ENCODE measurements at places on chromosomes 6 and 20. TPM values are rescaled to one million over a fixed set of nuclear protein-coding genes. Genes with fewer than 3 reads are reported as not detected.

DNA sequence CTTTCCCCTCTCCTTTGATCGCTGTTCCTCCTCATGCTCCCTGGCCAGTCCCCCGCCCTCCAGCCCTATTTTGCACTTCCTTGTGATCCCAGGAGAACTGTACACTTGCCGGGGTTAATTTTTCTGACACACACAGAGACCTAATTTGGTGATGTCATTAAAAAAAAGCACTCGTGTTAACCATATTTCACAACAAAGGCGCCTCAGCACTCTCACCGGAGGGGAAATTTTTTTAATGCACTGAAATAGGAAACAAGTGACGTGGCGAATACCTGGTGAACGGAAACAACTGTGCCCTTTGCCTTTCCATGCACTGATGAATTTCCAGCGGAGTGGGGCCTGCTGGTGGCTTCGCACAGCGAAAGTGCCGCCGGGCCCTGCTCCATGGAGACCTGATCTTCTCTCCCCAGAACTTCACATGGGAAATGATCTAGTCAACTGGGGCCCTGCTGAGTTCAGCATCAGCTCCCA lies 53.9 kb upstream of the TAGAP start:
- no peak for DNase-seq

Gene SLC17A2
- total RNA-seq, result not detected

GRCh38 chr6:52557389-52558265 lies 19.2 kb downstream of the TRAM2 start:
- no peak for DNase-seq

Gene TRIM10
- total RNA-seq, result 0.62 TPM

GRCh38 chr6:5679270-5679669 lies 327.5 kb downstream of the NRN1 start:
- DNase-seq, result no peak

- DNase-seq, result peak; percentile 74
These were observed 31.5 kb upstream of the GCM1 start for GRCh38 chr6:53179961-53180651.

Gene FAXC
- 0.49 TPM for total RNA-seq

Gene TNXB
- total RNA-seq, result 423 TPM

- no peak for DNase-seq
These were observed 10.9 kb downstream of the PMEPA1 start for GRCh38 chr20:57698867-57699275.

Gene ZNF334
- 9.0 TPM for total RNA-seq

Gene SNAP25
- 2.5 TPM for total RNA-seq

DNA sequence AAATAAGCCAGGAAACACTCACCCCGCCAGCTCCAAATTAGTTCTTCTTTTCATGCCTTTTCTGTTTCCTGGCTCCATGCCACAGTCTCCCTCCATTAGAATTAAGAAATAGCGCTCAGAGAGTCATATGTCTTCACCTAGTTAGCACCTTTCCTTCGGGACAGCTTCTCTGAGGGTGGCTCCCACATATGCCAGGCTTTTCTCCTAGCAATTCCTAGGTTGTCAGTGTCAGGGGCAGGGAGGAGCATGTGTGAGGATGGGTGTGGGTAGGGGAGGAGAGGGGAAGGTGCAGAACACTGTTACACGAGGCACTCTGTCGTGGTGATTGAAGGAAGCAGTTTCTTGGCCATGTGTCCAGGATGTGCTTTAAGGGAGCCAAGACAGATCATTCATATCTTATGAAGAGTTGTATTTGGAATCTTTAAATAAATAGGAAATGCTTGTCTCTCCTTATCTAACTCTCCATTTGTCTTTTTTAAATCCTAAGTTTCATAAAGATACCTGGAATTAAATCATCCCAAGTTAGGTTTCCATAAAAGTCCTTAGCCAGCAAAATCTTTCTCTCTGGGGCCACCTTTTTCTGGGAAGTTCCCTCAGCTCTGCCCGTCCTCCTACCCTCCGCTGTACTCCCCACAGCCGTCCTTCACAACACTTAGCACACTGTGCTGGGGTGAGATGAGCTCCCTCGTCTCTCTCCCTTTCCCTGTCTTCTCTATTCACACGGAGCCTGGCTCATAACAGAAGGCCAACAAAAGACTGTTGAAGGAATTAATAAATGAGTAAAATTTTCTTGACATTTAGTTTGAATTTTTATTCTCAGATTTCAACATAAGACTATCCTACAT lies 361.0 kb downstream of the CD83 start:
- DNase-seq, result no peak

GRCh38 chr6:26300828-26301227 lies 64.2 kb upstream of the BTN3A2 start:
- no peak for DNase-seq

DNA sequence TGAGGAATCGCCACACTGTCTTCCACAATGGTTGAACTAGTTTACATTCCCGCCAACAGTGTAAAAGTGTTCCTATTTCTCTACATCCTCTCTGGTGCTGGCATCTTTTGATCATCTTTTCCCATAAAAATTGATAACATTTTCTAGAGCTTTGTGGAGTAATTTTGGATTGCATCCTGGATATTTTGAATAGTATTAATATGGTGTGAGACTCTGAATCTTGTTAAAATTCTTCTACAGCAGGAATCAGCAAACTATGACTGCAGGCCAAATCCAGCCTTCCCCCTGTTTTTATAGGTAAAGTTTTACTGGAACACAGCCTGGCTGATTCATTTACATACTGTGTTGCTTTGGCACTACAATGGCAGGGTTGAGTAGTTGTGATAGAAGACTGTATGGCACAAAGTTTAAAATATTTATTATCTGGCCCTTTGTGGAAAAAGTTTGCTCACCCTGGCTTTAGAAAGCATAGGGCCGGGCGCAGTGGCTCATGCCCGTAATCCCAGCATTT lies 15.0 kb upstream of the RNF8 start:
- DNase-seq, result no peak

- DNase-seq, result no peak
These were observed 175.3 kb upstream of the CST7 start for GRCh38 chr20:24773751-24774201.

Gene PSMB8
- total RNA-seq, result 39.3 TPM

Gene KCNK16
- total RNA-seq, result not detected

Gene FAM83D
- total RNA-seq, result 0.13 TPM

Gene SPDEF
- not detected for total RNA-seq

- DNase-seq, result no peak
These were observed 12.8 kb downstream of the ADNP start for GRCh38 chr20:50918403-50918802.

GRCh38 chr6:104325341-104326172 lies 534.2 kb downstream of the HACE1 start:
- no peak for DNase-seq

Gene CALHM6
- total RNA-seq, result 5.5 TPM

GRCh38 chr6:118260833-118261232 lies 287.3 kb upstream of the PLN start:
- no peak for DNase-seq

All from sciatic nerve (tissue), 2 donors.